ENCODE measurements at places on chromosomes 11 and 22.

DNA sequence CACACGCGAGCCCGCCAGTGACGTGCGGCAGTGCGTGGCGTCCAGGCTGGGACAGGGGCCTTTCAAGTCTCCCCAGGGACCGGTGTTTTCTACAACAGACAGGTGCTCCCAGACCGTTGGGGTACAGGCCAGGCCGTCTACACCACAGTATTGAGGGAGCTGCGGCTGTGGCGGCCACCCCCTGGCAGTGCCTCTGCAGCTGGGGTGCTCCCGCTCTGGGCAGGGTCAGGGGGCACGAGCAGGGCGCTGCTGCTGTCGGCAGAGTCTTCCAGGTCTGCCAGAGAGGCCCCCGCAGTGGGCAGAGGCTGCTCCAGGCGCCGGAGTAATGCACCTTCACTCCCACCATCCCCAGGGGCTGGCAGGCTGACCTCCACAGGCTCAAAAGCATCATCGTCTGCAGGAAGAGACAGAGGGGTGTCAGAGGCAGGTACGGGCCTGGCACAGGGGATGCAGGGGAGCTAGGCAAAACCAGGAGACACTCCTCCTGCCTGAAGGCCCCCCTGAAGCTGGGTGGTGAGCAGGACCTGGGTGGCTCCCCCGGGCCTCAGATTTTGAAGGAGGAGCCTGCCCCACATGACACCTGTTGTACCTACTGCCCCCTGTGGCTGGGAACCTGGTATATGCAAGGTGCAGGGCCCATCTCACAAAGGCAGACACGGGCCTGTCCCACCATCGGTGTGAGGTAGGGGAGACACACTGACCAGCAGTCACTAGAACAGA is 83.3 kb downstream of the DGCR2 start:
- no peak for DNase-seq

DNA sequence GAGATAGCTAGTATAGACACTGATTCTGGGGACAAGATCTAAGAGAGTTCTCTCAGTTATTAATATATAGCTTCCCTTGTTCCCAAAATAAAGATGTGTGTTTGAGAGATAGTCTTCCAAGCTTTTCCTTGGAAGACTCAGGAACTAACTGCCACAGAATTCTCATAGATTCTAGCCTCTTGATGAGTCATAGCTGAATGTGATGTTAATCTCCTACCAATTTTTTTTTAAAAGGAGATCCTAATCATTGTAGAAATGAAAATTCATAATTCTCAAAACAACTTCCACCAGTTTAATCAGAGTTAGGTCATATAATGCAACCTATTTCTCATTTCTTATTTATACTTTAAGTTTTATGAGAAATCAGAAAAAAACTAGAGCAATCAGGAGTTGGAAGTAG is 148.8 kb downstream of the JRKL start:
- DNase-seq, result no peak

GRCh38 chr22:23278883-23279675 is 98.8 kb downstream of the BCR start:
- DNase-seq, result no peak

- no peak for DNase-seq
These were observed 84.8 kb upstream of the HTATIP2 start for GRCh38 chr11:20278727-20279126.

- no peak for DNase-seq
These were observed 205.7 kb upstream of the NAV2 start for GRCh38 chr11:19506816-19507486.

- DNase-seq, result no peak
These were observed 15.2 kb upstream of the TBX1 start for GRCh38 chr22:19745155-19746101.

GRCh38 chr11:112599856-112600533 is 339.3 kb upstream of the PLET1 start:
- DNase-seq, result no peak

DNA sequence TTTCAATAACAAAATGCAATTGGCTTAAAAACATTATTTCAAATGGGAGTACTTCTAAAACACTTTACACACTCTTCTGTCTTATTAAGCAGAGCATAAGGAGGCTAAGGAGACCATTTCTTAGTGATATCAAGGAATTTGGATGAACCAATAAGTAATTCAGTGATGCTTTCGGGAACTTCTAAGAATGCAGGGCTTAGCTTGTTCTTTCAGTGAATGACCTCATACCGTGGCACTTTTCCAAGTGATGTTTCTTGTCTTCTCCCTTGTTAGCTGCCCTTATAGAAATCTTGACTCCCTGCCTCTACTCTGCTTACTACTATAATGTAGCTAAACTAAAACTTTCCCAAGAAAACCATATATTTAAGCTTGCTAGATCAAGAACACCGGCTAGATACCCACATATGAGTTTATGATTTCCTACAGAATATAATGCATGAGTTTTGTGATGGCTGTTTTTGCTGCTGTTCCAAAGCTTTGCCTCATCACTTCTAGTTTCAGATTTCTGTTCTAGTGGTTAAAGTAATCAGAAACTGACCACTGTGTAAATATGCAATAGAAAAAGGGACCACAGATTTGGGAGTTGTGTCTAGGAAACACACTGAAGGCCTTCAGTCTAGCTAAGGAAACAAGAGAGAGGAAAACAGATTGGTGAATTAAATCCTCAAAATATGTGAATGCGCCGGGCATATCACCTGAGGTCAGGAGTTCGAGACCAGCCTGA is 37.5 kb upstream of the STK33 start:
- DNase-seq, result no peak

GRCh38 chr22:25111579-25112517 is 87.8 kb upstream of the CRYBB3 start:
- DNase-seq, result no peak

DNA sequence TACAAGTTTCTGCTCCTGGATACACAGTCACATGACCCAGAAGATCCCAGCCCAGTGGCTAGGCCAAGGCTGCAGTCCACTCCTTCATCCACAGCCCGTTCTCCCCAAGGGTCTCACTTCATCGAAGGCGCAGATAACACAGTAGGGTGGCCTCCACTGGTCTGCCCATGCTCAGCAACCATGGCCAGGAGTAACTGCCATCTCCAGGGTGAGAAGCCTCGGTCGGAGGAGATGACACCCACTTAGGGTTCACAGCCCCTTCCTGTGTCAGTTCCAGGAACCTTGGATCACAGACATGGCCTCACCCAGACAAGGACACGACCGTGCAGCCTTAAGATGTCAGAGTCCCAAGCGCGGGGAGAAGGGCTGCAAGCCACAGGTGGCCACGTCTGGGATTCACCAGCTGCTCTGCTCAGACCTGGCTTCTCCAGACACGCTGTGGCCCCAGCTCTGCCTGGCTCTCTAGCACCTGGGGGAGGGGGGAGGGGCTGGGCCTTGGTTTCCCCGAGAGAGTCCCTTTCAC is 2.6 kb downstream of the BET1L start:
- DNase-seq, result no peak

DNA sequence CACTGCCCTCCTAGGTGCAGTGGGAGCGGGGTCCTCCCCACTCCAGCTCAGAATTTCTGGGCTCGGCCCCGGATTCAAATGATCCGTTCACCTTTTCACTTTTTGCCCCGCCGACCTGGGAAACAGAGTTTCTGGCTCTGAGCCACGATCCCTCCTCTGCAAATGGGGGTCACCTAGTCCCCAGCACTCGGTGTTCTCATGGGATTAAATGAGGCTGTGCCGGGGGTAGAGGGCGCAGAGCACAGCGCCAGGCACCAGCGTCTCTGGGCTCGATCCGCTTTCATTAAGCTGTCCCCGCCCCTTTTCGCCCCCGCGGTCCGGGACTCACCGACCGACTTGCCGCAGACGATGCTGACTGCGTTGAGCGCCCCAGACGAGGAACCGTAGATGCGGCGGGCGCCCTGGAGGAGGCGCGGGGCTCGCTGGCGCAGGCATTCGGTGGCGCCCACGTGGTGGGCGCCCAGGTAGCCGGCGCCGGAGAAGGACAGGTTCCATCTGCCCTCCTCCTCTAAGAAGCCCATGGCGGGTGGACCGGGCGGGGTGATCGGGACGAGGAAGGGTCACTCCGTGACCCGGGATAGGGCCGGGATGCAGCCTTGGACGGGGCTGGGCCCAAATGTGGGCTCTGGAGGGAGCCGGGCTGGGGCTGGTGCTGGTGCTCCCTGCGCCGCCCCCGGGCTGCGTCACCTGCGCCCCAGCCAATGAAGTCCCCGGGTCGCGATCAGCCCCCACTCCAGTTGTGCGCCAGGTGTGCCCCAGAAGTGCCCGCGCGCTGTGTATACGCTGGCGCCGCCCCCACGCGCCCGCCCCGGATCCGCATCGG is at the start of gene PNPLA5:
Gene PNPLA5, minus strand, starts transcription at position 654 of the 823 bp plus-strand sequence. Its CDS starts 133 bp downstream, at position 521.
- no peak for DNase-seq

GRCh38 chr22:20520093-20520511 is 12.7 kb downstream of the MED15 start:
- no peak for DNase-seq

DNA sequence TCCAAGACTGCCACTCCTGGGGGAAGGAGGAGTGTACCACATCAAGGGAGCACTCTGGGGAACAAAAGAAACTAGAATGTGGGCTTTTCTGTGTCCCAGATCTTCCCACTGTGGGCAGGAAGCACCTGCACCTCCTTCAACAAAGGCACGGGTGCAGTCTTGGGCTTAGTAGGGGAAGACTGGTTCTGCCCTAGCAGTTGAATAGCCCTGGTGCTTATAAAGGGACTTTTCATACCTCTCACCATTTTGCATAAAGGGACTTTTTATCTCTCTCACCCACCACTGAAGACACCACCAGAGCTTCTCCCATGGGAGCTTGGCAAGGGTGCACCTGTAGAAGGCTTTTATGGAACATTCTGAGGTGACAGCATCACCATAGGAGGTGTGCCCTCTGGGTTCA is 65.8 kb upstream of the MS4A8 start:
- DNase-seq, result no peak

DNA sequence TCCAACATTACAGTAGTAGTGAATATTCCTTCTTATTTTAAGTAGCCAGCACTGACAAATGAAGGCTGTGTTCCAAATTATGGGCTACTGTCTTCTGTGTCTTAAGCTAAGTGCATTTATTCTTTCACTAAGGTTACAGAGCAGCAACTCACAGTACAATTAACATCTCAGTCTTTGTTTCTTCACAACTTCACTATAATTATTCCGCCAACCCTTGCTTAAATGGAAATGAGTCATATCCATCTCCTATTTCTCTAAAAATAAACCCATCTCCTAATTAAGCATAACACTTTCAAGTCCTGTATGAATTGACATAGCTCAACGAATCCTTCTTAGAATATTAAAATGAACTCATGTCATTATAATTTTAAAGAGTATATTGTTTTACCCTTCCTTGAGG is 6.7 kb downstream of the ETS1 start:
- no peak for DNase-seq

- no peak for DNase-seq
These were observed 57.6 kb downstream of the IGLL5 start for GRCh38 chr22:22945195-22945594.
